ENCODE measurements at places on chromosomes 2 and 18.

DNA sequence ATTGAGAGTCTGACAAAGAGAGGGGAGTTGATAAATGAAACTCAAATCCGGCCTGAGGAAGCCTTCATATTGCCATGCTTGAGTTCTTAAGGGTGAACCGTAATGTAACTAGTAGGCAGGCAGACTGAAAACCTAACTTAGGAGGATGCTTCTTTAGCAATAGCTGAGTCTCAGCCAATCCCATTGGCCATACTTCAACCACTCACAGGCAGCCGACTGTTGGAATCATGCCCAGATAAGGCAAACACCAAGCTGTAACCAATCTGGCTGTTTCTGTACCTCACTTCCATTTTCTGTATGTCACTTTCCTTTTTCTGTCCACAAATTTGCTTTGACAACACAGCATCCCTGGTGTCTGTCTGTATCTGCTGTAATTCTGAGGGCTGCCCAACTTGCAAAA, 39.5 kb downstream of the TPRKB start:
- no peak for DNase-seq

DNA sequence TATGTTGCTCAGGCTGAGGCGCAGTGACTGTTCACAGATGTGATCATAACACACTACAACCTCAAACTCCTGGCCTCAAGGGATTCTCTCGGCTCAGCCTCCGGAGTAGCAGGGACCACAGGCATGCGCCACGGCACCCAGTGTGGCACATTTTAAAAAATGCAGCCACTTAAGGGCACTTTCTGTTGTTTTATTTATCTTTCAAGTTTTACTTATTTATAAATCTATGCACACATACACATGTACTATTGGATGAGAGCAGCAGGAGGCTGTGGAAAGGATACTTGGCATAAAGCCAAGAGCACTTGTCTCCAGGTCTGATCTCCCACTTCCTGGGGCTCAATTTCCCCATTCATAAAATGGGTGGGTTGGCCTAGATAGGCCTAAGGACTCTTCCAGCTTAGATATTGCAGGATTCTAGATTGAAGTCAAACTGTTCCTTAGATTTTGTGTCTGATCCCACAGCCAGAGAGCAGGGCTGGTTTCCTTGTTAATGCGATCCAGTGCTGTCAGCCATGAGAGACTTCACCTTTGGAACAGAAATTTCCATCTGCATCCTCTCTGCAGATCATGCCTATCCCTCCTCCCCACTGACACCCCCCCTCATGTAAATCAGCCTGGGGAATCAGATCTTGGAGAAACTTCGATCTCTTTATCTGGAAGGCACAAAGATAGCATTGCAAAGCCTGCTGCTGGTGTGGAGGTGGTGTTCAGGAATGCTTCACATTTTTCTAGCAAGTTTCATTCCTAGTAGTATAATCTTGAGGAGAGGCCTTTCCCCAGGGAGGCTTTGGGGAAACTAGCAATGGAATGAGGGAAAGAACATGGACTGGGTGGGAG, 24.7 kb downstream of the PCBP1 start:
- DNase-seq, result no peak

DNA sequence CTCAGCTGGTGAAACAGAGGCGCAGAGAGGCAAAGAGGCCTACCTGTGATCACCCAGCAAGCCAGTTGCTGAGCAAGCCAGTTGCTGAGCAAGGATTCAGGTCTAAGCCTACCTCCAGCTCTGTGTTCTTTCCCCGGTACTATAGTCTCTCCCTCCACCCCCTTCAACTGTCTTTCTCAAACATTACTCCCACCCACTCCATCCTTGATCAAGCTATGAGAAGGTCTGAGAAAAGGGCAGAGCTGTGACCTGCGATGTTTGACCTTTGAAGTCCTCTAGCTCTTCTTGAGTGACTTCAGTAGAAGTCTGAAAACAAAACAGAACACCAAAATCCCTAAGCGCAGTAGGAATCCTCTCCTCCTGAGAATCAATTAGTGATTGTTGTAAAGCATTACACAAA, 665.2 kb upstream of the ID2 start:
- DNase-seq, result no peak

- no peak for DNase-seq
Measured at GRCh38 chr2:188720811-188721605, 253.2 kb upstream of the COL3A1 start.

GRCh38 chr2:18659915-18660314, 70.5 kb upstream of the NT5C1B start:
- no peak for DNase-seq

- no peak for DNase-seq
Measured at GRCh38 chr2:241389697-241390096, 33.6 kb downstream of the FARP2 start.

DNA sequence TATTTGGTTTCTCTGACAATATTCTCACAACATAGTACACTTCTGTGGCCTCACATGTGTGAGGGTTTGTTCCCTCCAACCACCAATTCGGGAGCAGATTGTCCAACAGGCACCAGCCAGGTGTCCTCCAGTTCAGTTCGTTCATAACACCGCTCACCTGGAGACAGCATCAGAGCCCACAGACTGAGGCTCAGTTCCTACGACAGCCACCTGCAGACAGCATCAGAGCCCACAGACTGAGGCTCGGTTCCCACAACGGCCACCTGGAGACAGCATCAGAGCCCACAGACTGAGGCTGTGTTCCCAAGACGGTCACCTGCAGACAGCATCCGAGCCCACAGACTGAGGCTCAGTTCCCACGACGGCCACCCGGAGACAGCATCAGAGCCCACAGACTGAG, 58.2 kb upstream of the SNTG2 start:
- no peak for DNase-seq

GRCh38 chr2:149894226-149894625, 306.7 kb upstream of the MMADHC start:
- no peak for DNase-seq

- DNase-seq, result no peak
Measured at GRCh38 chr2:88057437-88057844, 1.9 kb upstream of the KRCC1 start.

DNA sequence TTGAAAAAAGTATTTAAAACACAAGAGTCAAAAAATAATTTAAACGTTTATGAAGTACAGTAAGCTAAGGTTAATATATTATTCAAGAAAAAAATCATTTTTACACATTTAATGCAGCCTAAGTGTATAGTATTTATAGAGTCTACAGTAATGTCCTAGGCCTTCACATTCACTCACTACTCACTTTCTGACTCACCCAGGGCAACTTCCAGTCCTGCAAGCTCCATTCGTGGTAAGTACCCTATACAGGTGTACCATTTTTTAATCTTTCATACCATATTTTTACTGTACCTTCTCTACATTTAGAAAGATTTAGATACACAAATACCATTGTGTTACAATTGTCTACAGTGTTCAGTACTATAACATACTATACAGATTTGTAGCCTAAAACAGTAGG, 20.9 kb upstream of the RPRD1A start:
- DNase-seq, result no peak

DNA sequence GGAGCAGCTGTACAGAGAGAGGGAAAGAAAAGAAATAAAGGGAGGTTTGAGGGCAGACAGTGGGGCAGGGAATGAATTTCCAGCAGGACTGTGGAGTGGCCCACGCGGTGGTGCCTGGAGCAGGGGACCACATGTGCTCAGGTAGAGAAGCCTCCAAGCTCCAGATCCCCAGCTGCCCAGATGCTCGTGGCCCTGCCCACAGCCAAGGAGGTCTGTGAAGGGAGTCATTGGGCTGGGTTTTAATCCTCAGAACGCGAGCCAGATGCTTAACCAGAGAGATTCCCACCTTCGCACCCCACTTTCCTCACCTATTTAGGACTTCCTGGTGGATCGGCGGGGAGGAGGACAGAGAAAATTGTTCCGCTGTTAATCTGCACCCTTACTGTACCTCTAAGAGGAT, 369.4 kb downstream of the PARD3B start:
- DNase-seq, result no peak

- DNase-seq, result no peak
Measured at GRCh38 chr2:239890206-239890746, 134.9 kb downstream of the NDUFA10 start.

All from CD4-positive, alpha-beta T cell treated with Interleukin-2 at 100 ng/mL for 4 hours (primary cell).